ENCODE measurements at places on chromosomes 11 and 22. TPM values are rescaled to one million over a fixed set of nuclear protein-coding genes. Genes with fewer than 3 reads are reported as not detected.

GRCh38 chr11:14388352-14388751 lies 29.4 kb upstream of the RRAS2 start:
- no peaks in the 10 kb centered on the region for H3K27me3 ChIP-seq
- H3K27ac ChIP-seq = no peak overlapping the region
- H3K36me3 ChIP-seq = no peaks in the 10 kb centered on the region

EHF gene
- total RNA-seq = 0.60 TPM

NDUFS8 gene
- 247 TPM for total RNA-seq

- no peak for DNase-seq
- no peak overlapping the region for H3K27ac ChIP-seq
- peaks cover 21% of the 10 kb centered on the region for H3K4me1 ChIP-seq
Measured at GRCh38 chr11:64156235-64157011, 9.5 kb downstream of the MACROD1 start.

DNA sequence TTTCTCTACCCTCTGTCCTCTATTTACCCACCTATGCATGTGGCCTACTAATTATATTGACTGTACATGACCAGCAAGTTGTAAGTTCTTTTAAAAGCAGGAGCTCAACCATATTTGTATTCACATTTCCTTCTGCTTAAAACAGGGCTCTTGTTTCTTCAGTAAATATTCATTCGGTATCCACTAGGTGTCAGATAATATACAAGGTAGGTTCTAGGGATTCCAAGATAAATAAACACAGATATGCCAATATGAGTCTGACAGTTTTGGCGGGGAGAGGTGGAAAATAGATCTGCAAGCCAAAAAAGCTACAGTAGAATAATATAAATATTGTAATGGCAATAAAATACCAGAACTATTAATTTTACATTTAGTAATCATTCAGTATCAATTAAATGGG lies 15.3 kb upstream of the RAB30 start:
- DNase-seq = no peak
- H3K27me3 ChIP-seq = no peaks in the 10 kb centered on the region
- no peak overlapping the region for H3K27ac ChIP-seq
- H3K4me1 ChIP-seq = peaks cover 4% of the 10 kb centered on the region

GRCh38 chr11:82832983-82833382 lies 67.2 kb downstream of the PRCP start:
- H3K27ac ChIP-seq = no peak overlapping the region
- H3K4me3 ChIP-seq = no peak overlapping the region
- H3K36me3 ChIP-seq = peaks cover 8% of the 10 kb centered on the region
- H3K27me3 ChIP-seq = no peaks in the 10 kb centered on the region

DNA sequence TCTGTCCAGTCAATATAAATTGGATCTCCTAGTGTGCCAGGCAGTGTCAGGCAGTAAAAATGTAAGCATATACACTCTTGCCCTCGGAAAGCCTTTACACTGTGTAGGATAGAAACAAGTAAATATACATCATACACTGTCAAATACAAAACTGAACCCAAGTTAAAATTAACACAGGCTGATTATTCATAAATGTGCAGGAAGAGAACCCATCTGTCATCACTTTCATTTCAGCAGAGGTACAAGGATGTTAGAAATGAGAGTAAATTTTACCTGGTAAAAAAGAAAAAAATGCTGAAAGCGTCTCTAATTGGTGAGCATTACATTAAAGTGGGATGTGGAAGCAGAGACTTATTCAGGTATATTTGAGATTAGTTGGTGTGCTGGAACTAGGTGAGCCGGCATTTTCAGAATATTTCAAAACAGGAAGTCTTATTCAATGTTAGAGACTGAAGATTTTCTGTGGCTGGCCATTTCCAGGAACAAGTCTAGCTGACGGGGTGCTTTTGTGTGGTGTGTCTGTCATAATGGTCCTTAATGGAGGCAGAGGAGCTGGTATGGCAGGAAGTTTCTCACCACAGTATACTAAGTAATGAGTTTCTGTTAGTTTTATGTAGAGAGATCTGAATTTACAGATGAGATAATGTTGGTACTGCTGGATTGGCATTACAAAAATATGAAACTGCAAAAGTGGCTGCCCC lies 192.6 kb downstream of the CASP12 start:
- peaks cover 9% of the 10 kb centered on the region for H3K36me3 ChIP-seq
- H3K4me1 ChIP-seq = peaks cover 33% of the 10 kb centered on the region
- peak overlapping the region; percentile 34 for H3K27ac ChIP-seq

DNA sequence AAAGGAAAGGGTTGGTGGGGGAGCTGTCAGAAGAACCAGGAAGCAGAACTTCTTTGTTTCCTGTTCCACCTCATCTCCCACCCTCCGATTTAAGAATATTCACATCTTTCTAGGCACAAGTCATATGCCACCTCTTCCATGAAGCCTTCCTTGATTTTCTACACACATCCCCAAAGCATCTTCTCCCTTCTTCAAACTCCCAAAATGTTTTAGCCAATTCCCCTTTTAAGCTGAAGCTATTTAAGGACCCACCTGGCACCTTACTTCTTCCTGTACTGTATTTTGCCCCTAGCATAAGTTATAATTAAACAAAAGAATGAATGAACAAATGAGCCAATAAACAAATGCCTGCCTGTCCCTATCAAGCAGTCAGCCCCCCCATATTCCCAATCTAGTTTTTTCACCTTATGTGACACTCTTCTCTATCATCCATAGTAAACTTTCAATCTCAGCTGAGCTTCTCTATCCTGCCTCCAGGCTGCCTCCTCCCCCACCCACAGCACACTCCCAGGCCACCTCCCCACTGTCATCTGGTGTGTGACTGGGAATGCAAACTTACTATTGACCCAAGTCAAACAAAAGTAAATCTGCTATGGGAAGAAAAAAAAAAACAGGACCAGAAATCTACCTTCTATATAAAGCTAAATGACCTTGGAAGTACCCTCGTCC lies 3.9 kb downstream of the TNKS1BP1 start:
- H3K27ac ChIP-seq = peak overlapping the region; percentile 34
- H3K4me1 ChIP-seq = peaks cover 43% of the 10 kb centered on the region
- no peaks in the 10 kb centered on the region for H3K27me3 ChIP-seq

DNA sequence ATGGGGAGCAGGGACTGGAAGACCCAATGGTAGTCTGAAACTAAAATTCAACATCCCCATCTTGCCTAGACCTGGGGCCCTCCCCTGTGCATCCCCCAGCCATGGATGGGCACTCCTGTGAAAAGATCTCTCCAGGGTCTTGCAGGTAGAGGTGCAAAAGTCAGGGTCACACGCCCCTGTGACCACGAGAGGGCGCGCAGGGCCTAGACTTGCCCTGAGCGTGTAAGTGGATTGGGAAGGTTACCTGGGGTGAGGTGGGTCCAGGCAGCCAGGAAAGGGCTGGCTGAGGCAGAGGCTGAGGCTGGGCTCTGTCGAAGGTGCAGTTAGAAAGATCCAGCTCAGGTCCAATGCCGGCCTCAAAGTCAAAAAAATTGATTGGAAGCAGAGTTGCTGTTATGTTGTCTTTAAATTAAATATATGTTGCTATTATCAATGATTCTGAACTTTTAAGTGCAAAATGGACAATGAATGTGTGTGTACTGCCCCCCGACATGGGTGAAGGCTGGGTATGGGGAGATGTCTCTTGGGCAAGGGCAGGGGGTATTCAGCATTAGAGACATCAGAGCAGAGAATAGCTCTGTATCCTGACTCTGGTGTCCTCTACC lies 4.8 kb upstream of the POU2F3 start:
- H3K27me3 ChIP-seq = peaks cover 30% of the 10 kb centered on the region
- DNase-seq = peak; percentile 91
- no peaks in the 10 kb centered on the region for H3K36me3 ChIP-seq
- peaks cover 25% of the 10 kb centered on the region for H3K4me1 ChIP-seq
- H3K27ac ChIP-seq = no peak overlapping the region

TENM4 gene
- 25.0 TPM for total RNA-seq

- no peak overlapping the region for H3K27ac ChIP-seq
- H3K4me3 ChIP-seq = no peak overlapping the region
- peaks cover 11% of the 10 kb centered on the region for H3K4me1 ChIP-seq
- peaks cover 10% of the 10 kb centered on the region for H3K36me3 ChIP-seq
Measured at GRCh38 chr11:27285761-27286160, 77.3 kb downstream of the CCDC34 start.

MMP12 gene
- total RNA-seq = not detected

TSSK2 gene
- not detected for total RNA-seq

SYT8 gene
- not detected for total RNA-seq

GRCh38 chr11:288478-289397 lies at the start of gene PGGHG:
TSS of gene PGGHG (plus strand) at chr11:289126. CDS start at chr11:289817, 691 bp downstream.
- H3K36me3 ChIP-seq = peaks cover 16% of the 10 kb centered on the region
- DNase-seq = peak; percentile 45
- H3K4me1 ChIP-seq = peaks cover 43% of the 10 kb centered on the region
- peak within 1 kb of the TSS; percentile 75 for H3K4me3 ChIP-seq
- H3K27me3 ChIP-seq = peaks cover 18% of the 10 kb centered on the region
